ENCODE measurements at places on chromosomes 1 and 21.
A peak's percentile ranks its signal among the peaks of the same experiment; 100 is the strongest.

GRCh38 chr1:22380024-22380785, 71.4 kb upstream of the ZBTB40 start:
- DNase-seq: no peak

- DNase-seq: no peak
These were observed 285.3 kb downstream of the CAMTA1 start for GRCh38 chr1:7070389-7071029.

GRCh38 chr1:193754732-193755427, 568.5 kb upstream of the B3GALT2 start:
- no peak for DNase-seq

- DNase-seq: no peak
These were observed 57.3 kb downstream of the MRPS6 start for GRCh38 chr21:34130716-34130985.

DNA sequence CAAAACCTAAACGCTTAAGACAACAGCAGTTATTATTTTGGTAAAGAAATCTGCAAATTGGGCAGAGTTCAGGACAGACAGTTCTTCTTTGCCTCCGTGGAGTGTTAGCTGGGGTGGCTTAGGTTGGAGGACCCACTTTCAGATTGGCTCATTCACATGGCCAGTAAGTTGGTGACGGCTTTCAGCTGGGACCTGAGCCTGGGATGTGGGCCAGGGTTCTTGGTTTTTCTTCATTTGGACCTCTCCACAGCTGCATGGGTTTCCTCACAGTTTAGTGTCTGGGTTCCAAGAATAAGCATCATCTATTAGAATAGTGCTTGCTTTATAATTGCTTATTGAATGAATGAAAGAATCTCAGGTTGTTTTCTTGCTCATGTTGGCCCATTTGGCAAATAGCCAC, 72.2 kb downstream of the ATF6 start:
- no peak for DNase-seq

DNA sequence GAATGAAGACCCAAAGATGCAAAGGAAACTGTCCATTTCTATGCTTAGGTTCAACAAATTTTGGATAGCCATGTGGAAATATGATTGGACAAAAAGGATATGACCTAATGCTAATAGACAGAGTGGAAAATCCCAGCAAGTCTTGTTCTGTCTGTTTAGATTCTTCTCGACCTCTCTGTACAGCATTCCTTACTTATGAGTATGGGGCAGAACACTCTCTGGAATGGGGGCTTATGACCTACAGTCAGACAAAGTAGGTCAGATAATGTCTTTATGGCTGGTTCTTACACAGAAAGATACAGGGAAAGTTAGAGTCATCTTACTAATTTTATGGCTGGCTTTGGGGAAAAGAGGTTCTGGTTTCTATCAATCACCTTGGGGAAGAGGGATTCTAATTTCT, 2.8 kb downstream of the GCSAML start:
- DNase-seq: no peak

- no peak for DNase-seq
These were observed 52.2 kb downstream of the DMRTB1 start for GRCh38 chr1:53511323-53511932.

DNA sequence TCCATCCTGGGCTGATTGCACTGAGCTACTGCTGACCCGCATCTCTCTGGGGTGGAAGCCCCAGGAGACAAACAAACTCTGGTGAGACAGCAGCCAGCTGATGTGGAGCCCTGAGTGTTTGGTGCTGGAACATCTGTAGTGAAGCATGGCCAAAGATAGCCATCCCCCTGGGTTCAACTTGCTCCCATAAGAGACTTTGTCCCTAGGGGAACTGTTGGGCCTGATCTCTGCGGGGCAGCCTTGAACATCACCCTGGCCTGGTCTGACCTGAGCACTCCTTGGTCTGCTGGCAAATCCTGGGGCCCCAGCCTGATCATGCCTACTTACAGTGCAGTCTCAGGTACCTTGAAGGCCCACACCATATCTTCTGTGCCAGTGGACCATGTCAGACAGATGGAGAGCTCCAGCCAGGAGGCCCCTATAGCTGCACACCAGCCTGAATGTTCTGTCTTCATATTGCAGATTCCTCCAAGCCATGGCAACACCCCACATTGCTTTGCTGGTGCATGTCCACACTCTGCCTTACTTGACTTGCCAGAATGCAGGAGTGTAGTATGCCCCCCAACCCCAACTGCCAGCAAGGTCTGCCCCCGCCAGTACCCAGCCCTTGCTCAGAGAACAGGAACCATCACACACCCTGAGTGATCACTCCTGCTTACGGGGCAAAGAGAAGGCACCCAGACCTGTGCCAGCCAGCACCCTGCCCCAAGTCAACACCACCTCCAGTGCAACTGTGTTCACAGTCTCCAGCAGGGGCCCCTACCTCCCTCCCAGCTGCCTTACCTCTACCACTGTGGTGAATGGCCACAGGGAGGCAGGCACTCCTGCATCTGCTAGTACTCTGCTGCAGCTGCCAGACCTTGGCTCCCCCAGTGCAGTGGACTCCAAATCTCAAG, 690.5 kb upstream of the NR5A2 start:
- DNase-seq: no peak

DNA sequence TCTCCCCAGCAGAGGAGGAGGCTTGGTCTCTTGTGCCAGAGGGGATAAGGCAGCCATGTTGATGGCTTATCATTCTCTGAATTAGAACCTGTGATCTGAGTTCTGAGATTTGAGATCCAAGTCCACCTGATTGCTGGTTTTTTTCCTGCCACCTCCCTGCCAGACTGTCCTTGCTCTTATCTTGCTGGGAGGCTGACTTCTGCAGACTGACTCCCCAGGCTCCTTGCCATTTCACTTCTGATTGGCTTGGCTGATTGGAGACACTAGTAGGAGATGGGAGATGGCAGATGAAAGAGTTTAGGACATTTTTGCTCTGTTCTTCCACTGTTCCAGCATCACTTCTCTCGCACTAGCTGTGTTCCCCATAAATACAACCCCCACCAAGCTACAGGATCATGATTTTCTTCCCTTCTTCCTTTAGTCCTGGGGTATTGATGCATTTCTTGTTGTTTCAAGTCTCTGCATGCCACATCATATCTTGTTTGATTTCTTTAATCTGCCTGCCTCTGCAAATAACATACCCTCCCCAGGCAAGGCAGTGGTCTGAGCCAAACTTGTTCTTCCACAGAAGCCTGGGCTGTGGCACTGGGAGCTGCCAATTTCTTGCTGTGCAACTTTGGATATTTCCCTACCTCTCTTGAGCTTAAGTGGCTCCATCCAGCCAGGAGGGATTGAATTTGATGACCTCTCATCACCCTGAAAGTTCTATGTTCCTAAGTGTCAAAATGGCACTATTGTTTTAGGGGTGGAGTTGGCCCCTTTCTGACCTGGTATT, 963 bp upstream of the CYP4B1 start:
- no peak for DNase-seq

GRCh38 chr1:152906023-152906565, 2.3 kb upstream of the IVL start:
- DNase-seq: no peak

DNA sequence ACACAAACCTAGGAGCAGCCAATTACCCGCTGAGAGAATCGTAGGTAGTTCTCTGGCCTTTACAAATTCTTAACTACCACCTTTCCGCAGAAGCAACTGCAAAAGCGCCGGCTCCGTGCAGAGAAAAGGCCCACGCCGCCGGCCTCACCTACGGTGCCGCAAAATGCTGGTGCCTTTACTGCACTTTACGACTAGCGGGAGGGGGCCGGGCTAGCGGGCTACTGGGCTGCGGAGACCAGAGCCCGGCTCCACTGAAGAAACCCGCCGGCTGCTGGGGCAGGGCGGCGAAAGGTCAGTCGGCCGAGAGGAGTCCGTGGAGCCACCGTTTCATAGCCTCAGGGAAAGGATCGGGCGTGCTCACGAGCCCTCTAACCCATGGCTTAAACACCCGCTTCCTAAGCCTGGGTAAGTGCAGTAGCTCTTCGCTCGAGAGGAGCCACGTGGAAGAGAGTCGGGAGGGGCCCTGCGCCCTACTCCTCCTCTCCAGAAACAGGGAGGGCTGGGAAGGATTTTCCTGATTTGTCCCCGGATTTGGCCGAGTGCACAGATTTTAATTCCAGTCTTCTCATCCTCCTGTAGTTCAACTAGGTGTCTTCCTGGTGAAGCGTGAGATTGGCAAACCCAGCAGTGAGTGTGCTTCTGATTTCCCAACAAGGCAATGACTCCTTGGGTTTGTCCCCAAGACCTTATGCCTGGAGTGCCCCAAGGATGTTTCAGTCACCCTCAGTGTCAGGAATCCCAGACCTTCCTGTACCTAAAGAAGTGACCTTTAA, at the start of gene DPH5:
Gene DPH5 (minus strand): TSS at position 128 of the 773 bp plus-strand sequence. CDS start 341 bp downstream, outside the sequence.
- DNase-seq: peak; percentile 37

GRCh38 chr1:71944006-71944405, 338.3 kb downstream of the NEGR1 start:
- no peak for DNase-seq

DNA sequence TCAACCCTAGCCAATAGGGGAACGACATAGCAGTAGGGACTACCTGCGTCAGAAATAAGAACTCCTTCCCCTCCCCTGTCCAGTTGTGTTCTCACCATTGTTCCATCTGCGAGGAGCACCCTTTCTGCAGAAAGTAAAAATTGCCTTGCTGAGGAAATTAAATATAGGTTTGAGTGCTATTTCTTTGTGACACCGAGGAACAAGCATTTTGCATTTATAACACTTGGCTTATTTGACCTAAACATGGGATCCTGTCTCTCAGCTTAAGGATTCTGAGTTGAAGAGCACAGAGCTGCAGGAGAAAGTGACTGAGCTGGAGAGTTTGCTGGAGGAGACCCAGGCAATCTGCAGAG, 10.7 kb upstream of the SH3BGRL3 start:
- DNase-seq: no peak

DNA sequence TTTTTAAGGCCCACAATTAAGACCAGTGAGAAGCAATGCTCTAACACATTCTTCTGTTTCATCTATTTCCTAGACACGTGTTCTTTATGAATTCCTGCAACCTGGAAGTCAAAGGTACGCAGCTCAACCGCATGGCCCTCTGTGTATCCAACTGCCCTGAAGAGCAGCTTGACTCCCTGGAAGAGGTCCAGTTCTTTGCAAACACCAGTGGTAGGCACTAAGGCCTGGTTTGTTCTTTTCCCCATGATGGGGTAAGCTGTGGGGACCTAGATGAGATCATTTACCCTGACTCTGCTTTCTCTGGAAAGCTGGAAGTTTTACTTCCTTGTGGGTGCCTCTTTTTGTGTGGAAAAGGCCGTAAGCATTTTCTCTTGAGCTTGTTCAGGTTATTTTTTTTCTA, 7.3 kb downstream of the SLC44A3 start:
- DNase-seq: no peak

- no peak for DNase-seq
These were observed 14.9 kb upstream of the VASH2 start for GRCh38 chr1:212935387-212935981.

DNA sequence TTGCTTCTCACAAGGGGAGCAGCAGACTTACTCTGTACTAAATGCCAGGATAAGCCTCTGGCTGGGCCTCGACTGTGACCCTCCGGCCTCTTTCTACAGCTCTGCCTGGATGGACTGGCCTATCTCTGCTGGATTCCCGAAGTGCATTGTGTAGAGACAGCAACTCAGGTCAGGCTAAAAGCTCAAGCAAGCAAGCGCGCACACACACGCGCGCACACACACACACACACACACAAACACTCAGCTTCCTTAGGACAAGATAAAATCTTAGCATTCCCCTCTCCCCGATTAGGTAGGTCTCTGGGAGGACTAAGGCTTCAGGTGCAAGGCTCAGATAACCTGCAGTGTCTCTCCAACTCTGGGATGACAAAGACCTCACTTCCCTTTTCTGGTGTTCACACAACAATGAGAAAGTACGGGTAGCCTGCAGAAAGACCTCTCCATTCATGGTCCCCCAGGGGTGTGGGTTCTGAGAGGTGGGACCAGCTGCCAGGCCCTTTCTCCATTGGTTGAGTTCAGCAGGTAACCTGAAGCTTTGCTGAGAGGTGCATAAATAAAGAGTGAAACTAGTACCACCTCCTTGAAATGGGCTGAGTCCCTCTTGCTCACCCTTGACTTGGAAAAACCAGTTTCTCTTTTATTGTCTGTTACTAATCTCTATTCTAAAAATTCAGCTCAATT, 155.1 kb upstream of the CAMK1G start:
- DNase-seq: no peak

GRCh38 chr1:117826540-117827078, 102.8 kb downstream of the GDAP2 start:
- DNase-seq: no peak

- no peak for DNase-seq
These were observed 191.8 kb downstream of the TPR start for GRCh38 chr1:186183219-186183618.

DNA sequence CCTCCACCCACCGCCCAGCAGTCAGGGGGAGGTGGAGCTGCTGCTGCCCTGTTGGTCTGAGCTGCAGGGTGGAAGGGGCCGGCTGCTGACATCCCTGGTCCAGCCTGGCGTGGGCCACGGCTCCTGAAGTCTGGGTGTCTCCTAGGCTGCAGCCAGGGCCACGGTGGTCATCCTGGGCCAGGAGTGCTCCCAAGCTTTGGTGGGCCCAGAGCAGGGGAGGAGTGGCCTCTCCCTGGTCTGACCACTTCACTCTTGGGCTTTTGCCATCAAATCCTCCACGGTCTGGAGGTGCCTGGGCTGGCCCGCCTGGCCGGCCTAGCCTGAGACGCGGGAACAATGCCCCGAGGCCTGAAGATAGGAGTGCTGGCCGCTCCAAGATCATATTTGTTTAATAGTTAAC, 5.8 kb downstream of the PRDM16 start:
- DNase-seq: no peak

DNA sequence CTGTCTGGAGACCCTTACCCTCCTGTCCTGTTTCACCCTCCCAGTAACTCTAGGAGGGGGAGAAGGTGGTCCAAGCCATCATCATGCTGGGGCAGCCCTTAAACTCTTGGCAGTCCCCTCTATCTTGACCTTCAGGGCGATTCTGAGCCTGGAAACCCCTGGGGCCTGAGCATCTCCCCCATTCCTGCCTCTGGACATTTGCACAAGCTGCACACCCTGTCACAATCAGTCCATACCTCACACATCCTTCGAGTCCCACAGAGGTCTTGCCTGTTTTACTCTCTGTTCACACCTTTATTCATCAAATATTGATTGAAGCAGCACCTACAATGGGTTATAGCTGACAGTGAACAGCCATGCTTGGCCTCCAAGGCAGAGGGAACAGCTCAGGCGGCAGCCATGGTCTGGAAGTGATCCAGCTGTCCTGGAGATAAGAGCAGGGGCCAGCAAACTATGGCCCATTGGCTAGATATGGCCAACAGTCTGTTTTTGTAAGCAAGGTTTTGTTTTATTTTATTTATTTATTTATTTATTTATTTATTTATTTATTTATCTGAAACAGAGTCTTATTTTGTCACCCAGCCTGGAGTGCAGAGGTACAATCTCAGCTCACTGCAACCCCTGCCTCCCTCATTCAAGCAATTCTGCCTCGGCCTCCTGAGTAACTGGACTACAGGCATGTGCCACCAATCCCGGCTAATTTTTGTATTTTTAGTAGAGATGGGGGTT, 7.1 kb upstream of the FAM131C start:
- DNase-seq: no peak

- peak; percentile 49 for DNase-seq
These were observed 7.5 kb upstream of the ZNF648 start for GRCh38 chr1:182069028-182069466.

Data from NCI-H1048 (cell line).